ENCODE measurements at places on chromosomes 3 and 15.

GRCh38 chr3:21152555-21152954 is 598.5 kb downstream of the ZNF385D start:
- no peak for DNase-seq

GRCh38 chr15:77865701-77866100 is 211.8 kb downstream of the TBC1D2B start:
- DNase-seq: no peak

DNA sequence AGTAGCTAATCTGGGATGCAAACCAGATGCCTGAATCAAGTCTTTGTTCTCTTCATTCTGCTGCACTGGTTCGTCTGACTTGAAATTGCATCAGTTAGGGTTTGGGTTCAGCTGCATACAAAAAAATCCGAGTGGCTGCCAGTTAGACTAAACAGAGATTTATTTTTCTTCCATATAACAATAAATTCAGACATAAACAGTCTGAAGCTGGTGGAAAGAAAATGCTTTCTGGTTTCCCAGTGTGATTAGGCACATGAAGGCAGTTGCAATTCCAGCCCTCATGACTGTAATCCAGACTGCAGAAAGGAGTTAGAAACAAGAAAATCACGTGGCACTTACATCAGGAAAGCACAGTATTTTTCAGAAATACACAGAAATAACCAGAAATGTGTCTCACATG is 930.7 kb downstream of the MCTP2 start:
- DNase-seq: no peak

- DNase-seq: no peak
These were observed 116.6 kb upstream of the TSC22D2 start for GRCh38 chr3:150291515-150291914.

DNA sequence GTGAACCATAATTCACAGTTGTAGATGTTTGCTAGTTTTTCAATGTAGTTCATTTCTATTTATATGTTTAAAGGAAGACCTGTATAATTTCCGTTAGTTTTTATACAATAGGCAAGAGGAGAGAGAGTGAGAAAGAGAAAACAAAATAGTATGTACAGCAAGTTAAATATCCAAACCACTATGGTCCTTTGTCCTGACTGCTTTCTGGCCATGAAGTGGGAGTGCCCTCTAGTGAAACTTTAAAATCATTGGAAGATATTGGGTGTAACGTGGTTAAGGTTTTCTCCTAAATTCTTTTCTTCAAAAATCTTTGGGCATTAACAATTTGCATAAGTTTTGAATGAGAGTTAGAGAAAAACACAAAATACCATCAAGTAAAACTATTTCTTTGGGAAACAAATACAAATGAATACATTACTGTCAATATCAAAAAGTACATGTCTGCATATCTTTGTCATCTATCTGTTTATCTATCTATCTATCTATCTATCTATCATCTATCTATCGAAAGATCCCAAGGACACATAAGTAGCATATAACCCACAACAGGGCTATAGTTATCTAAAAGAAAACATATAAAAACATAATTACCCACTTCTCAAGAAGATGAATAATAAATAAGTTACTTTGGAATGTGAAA is 534.6 kb upstream of the ATP11B start:
- peak; percentile 8 for DNase-seq

DNA sequence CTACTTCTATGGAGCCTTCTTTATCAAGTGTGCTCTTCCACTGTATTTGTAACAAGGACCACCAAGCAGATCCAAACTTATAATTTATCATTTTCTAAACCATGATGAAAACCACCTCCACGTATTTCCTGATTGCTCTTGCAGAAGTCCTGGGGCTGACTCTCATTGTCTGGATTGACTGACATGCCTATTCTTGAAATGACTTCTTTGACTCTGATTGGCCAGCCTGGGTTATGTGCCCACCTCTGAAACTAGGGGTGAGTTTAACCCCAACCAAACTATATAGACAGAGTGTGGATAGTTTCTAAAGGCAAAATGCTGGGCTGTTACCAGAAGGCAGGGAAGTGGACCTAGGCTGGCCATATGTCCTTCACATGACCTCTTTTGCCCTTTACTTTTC is 12.7 kb downstream of the TMPRSS7 start:
- DNase-seq: no peak

GRCh38 chr3:105842449-105842848 is 26.4 kb downstream of the CBLB start:
- no peak for DNase-seq

GRCh38 chr3:69306239-69307185 is 79.4 kb downstream of the FRMD4B start:
- peak; percentile 26 for DNase-seq

- DNase-seq: no peak
These were observed 49.6 kb upstream of the LRTM1 start for GRCh38 chr3:54977439-54977838.

GRCh38 chr3:131216801-131217200 is 164.8 kb upstream of the NUDT16 start:
- DNase-seq: peak; percentile 42

GRCh38 chr15:100849855-100850218 is 29.8 kb upstream of the ALDH1A3 start:
- DNase-seq: no peak

GRCh38 chr3:28940994-28941393 is 339.9 kb upstream of the RBMS3 start:
- DNase-seq: no peak

GRCh38 chr3:162130582-162130981 is 634.0 kb downstream of the OTOL1 start:
- no peak for DNase-seq

GRCh38 chr15:81540909-81541308 is 166.9 kb upstream of the TMC3 start:
- DNase-seq: no peak

GRCh38 chr3:28949580-28949979 is 331.3 kb upstream of the RBMS3 start:
- no peak for DNase-seq

DNA sequence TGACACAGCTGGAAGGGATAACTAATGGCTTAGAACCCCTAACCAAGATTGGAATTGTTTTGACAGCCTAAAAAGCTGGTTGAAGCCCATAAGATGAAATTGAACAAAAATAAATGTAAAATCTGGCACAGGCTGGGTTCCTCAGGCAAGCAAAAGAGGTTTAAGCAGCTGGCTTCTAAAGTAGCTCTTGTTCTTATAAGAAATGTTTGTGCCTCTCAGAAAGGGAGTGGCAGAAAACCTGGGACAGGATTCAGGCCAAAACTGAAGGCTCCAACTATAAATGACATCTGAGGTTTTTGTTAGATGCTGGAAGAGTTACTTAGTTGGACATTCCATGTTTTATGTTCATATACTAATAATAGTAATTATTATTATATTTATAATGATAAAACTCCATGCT is 378.3 kb downstream of the CNTN4 start:
- DNase-seq: no peak

DNA sequence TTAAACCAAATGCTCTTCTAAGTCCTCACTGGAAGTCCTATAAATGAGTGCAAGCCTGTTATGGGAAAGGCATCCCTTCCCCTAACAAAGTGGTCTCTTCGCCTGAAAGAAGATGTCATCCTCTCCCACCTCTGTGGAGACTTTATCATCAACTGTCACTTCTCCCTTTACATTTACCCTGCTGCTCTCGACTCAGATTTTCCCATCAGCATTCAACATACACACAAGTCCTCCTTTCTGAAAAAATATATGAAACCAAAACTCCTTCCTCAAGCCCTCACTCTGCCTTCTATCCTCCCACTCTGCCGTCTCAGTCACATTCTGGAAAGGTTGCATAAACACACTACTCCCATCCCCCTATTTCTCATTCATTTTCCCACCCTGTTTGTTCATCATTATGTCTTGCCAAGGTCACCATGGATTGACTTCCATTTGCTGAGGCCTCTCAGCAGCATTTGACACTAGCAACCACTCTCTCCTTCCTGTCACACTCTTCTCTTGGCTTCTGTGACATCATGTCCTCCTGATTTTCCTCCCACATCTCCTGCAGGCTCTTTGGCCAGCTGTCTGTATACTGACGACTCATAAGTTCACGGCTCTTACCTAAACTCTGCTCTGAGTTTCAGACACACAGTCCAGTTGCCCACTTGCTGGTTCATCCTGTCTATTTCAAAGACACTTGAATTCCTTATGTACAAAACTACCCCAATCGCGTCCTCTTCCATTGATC is 70.3 kb upstream of the SMAD3 start:
- no peak for DNase-seq

GRCh38 chr15:39486621-39487457 is 94.0 kb upstream of the THBS1 start:
- no peak for DNase-seq

DNA sequence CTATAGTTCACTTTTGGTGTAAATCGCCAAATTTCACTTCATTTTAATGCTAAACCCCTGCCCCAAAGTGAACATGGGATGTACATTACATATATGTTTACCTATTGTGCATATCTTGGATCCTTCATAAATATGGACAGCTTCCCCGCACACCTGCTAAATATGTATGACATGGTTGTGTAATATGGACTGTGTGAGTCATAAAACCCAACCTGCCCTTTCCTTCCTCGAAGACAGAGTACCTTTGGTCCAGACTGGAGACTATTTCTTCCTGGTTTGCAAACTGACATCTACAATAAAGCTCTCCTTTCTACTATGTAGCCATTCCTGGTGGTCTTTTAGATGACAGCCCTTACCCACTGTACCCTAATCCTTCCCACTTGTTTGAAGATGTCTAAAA is 12.4 kb downstream of the ACTC1 start:
- no peak for DNase-seq

- no peak for DNase-seq
These were observed 302.5 kb upstream of the AZI2 start for GRCh38 chr3:28651159-28651558.

DNA sequence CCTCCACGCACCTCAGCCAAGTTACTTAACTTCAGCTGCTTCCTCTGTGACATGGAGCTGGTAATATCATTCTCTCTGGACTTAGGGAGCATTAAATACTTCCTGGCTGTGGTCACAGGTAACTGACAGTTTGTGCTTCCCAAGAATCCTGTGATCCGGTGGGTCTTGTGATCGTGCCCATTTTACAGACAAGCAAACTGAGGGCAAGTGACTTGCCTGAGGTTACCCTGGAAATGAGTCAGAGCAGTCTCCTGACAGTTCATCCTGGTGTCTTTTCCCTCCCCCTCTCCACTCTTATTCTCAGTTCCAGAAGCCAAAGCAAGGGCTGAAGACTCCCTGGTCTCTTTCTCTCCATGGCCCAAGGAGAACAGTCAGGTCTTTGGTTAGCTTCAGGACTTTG is 35.9 kb downstream of the ACAN start:
- DNase-seq: no peak

- peak; percentile 72 for DNase-seq
These were observed 10.0 kb downstream of the POC1A start for GRCh38 chr3:52144034-52144795.

- no peak for DNase-seq
These were observed 233.6 kb downstream of the WDR72 start for GRCh38 chr15:53525894-53526293.

DNA sequence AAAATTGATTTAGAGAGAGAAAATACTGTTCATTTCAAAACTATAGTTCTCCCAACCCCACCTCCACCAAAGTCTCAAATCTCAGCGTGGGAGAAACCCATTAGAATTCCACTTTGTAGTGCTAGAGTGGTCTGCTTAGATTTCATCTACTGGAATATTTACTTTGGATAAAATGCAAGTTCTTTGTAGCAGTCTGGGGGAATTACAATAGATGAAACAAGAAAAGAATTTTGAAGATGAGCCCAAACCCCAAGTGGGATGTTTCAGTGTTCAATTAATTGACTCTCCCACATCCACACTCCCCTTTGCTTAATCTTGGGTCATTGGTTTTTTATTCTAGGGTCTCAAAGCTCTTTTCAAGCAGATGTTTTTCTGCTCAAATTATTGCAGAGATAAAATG is 97.8 kb downstream of the RPL22L1 start:
- DNase-seq: no peak

GRCh38 chr3:162978136-162978535 is 1481.5 kb downstream of the OTOL1 start:
- no peak for DNase-seq

- no peak for DNase-seq
These were observed 4.0 kb downstream of the VILL start for GRCh38 chr3:37994639-37994972.

- DNase-seq: no peak
These were observed 151.1 kb downstream of the SQOR start for GRCh38 chr15:45785897-45786296.

- no peak for DNase-seq
These were observed 67.2 kb upstream of the DLG1 start for GRCh38 chr3:197365586-197365985.

DNA sequence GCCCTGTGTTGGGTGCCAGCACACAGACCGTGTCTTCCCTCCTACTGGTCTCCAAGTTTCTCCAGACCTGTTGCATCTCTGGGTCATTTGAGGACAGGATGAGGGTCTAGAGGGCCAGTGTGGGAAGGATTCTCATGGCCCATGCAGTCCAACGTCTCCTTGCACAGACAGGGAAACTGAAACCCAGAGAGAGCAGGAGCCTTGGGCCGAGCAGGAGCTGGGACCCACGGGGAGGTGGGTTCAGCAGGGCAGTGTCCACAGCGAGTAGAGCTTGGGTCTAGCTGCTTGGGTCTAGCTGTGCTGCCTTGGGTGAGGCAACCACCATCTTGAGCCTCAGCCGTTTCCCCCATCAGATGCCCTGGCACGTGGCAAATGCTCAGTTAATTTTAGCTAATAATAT is 32.3 kb downstream of the HDAC11 start:
- no peak for DNase-seq

- DNase-seq: no peak
These were observed 74.3 kb upstream of the CTXND1 start for GRCh38 chr15:80326270-80326669.

DNA sequence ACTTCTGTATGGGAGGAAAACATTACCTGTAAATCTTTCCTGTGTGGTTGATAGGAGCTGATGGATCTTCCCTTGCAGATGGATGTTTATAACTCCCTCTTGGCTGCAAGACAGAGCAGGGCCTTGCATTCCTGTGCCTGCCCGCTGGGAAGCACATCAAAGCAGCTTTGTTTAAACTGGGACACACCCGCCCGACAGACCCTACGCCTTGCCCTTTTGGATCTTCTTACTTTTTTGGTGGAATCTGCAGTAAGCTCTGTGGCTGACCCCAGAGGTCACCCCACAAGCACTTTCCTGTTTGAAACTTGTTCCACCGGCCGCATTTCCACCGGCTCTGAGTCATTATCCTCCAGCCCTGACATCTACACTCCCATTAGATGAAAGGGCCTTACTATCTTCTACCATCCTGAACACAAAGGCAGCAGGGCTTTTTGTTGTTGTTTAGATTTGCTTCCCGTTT is 244.1 kb upstream of the STT3B start:
- peak; percentile 19 for DNase-seq

DNA sequence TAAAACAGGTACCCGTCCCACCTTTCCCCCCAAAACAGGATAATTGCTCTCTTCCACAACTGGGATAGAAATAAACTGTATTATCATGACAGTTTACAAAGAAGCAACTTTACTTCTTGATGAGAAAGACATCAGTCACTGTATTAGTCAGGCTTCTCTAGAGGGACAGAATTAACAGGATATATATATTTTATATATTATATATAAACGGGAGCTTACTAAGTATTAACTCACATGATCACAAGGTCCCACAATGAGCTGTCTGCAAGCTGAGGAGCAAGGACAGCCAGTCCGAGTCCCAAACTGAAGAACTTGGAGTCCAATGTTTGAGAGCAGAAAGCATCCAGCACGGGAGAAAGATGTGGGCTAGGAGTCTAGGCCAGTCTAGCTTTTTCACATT is 18.4 kb upstream of the PLSCR4 start:
- DNase-seq: no peak
